ENCODE measurements at places on chromosomes 16 and 17.

GRCh38 chr16:90046122-90046970 is 27.1 kb upstream of the DBNDD1 start:
- H3K4me3 ChIP-seq: no peak overlapping the region
- DNase-seq: no peak
- H3K27me3 ChIP-seq: peaks cover 14% of the 10 kb centered on the region
- no peaks in the 10 kb centered on the region for H3K36me3 ChIP-seq

DNA sequence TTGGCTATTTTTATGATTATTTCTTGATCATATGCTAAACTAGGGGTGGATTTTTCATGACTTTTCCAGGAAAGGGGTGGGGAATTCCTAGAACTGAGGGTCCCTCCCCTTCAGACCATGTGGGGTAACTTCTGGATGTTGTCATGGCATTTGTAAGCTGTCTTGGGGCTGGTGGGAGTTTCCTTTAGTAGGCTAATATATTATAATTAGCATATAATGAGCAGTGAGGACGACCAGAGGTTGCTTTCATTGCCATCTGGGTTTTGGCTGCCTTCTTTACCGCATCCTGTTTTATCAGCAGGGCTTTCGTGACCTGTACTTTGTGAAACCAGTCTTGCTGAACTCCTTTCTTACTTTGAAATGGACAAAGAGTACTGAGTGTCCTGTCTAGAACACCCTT is 40.4 kb upstream of the ABCA5 start:
- no peak overlapping the region for H3K27ac ChIP-seq
- H3K4me3 ChIP-seq: no peak overlapping the region
- no peaks in the 10 kb centered on the region for H3K36me3 ChIP-seq
- peaks cover 5% of the 10 kb centered on the region for H3K4me1 ChIP-seq

GRCh38 chr17:8133399-8133798 is 9.5 kb upstream of the HES7 start:
- peaks cover 3% of the 10 kb centered on the region for H3K4me1 ChIP-seq
- H3K4me3 ChIP-seq: no peak overlapping the region
- H3K36me3 ChIP-seq: no peaks in the 10 kb centered on the region
- peaks cover 3% of the 10 kb centered on the region for H3K27me3 ChIP-seq

- peaks cover 36% of the 10 kb centered on the region for H3K4me1 ChIP-seq
- no peaks in the 10 kb centered on the region for H3K27me3 ChIP-seq
- H3K4me3 ChIP-seq: no peak overlapping the region
Measured at GRCh38 chr16:49459953-49460735, 86.5 kb downstream of the C16orf78 start.

DNA sequence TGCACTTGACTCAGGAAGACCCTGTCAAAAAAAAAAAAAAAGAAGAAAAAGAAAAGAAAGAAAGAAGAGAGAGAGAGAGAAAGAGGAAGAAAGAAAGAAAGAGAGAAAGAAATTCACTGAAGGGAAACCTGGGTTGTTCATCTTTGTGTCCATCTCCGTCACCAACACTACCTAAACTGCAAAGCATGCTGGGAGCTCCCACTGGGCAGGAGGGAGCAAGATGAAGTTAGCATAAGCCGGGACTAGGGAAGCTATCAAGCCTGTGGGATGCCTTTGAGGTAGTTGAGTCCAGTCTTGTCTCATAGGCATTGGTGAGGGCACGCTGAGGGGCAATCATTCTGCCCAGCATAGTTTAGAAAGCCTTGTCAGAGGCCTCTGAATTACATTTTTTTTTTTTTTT is 7.6 kb upstream of the CBFB start:
- no peak overlapping the region for H3K4me3 ChIP-seq
- no peaks in the 10 kb centered on the region for H3K36me3 ChIP-seq
- no peak overlapping the region for H3K27ac ChIP-seq
- peaks cover 15% of the 10 kb centered on the region for H3K4me1 ChIP-seq

- H3K4me1 ChIP-seq: no peaks in the 10 kb centered on the region
- H3K4me3 ChIP-seq: no peak overlapping the region
- H3K27ac ChIP-seq: no peak overlapping the region
- H3K27me3 ChIP-seq: no peaks in the 10 kb centered on the region
- no peaks in the 10 kb centered on the region for H3K36me3 ChIP-seq
Measured at GRCh38 chr16:73396556-73396955, 348.6 kb upstream of the ZFHX3 start.

GRCh38 chr16:88019821-88020515 is 68.7 kb downstream of the BANP start:
- H3K4me1 ChIP-seq: peaks cover 4% of the 10 kb centered on the region
- peaks cover 4% of the 10 kb centered on the region for H3K36me3 ChIP-seq
- peak overlapping the region; percentile 38 for H3K27ac ChIP-seq

DNA sequence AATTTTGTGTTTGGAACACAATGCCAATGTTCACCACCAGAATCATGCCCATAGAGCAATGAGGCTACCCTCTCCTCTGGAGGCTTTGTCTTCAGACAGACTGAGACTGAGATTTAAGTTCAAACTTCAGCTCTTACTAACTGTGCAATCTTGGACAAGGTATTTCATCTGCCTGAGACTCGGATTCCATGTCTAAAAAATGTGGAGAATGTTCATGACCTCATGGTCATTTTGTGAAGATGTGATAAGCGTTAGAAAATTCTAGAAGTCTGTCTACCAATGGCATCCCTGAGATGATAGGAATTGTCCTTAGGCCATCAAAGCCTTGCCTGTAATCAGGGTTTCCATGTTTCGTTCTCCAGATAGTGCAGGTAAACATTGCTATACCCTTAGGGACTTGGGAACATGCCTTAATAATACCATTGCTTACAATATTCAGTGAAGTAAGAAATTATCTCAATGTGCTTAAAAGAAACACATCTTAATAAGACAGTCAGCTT is 388.2 kb upstream of the MAF start:
- H3K36me3 ChIP-seq: no peaks in the 10 kb centered on the region
- H3K4me1 ChIP-seq: no peaks in the 10 kb centered on the region
- H3K27me3 ChIP-seq: peaks cover 2% of the 10 kb centered on the region
- no peak overlapping the region for H3K27ac ChIP-seq
- no peak for DNase-seq

GRCh38 chr16:55248494-55248893 is 75.5 kb upstream of the IRX6 start:
- H3K4me1 ChIP-seq: no peaks in the 10 kb centered on the region
- DNase-seq: peak; percentile 12
- peaks cover 2% of the 10 kb centered on the region for H3K27me3 ChIP-seq
- H3K27ac ChIP-seq: no peak overlapping the region
- H3K4me3 ChIP-seq: no peak overlapping the region
- no peaks in the 10 kb centered on the region for H3K36me3 ChIP-seq

- peaks cover 56% of the 10 kb centered on the region for H3K4me1 ChIP-seq
- peak overlapping the region; percentile 98 for H3K27ac ChIP-seq
- H3K4me3 ChIP-seq: peak overlapping the region; percentile 83
- H3K27me3 ChIP-seq: no peaks in the 10 kb centered on the region
Measured at GRCh38 chr17:7841396-7841914, 7.4 kb downstream of the KDM6B start.

GRCh38 chr16:59840169-59840568 is 1106.1 kb upstream of the GOT2 start:
- H3K36me3 ChIP-seq: no peaks in the 10 kb centered on the region
- no peak overlapping the region for H3K4me3 ChIP-seq
- no peaks in the 10 kb centered on the region for H3K27me3 ChIP-seq
- no peaks in the 10 kb centered on the region for H3K4me1 ChIP-seq

- peaks cover 23% of the 10 kb centered on the region for H3K36me3 ChIP-seq
- no peak for DNase-seq
- H3K4me1 ChIP-seq: peaks cover 27% of the 10 kb centered on the region
Measured at GRCh38 chr16:27224271-27224737, 21.0 kb downstream of the KDM8 start.

DNA sequence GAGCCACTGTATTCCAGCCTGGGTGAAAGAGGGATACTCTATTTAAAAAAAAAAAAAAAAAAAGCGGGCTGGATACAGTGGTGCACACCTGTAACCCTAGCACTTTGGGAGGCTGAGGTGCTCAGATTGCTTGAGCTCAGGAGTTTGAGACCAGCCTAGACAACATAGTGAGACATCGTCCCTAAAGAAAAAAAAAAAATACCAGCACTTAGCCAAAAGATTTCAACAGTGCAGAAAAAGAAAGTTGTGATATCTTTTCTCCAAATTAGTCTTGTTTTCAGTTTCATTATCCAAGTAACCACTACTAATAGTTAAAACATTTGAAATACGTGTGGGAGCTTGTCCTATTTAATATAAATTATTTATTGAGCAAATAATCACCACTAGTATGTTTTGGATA is 48.7 kb downstream of the TENT4B start:
- no peak overlapping the region for H3K27ac ChIP-seq
- no peak overlapping the region for H3K4me3 ChIP-seq
- no peaks in the 10 kb centered on the region for H3K27me3 ChIP-seq

DNA sequence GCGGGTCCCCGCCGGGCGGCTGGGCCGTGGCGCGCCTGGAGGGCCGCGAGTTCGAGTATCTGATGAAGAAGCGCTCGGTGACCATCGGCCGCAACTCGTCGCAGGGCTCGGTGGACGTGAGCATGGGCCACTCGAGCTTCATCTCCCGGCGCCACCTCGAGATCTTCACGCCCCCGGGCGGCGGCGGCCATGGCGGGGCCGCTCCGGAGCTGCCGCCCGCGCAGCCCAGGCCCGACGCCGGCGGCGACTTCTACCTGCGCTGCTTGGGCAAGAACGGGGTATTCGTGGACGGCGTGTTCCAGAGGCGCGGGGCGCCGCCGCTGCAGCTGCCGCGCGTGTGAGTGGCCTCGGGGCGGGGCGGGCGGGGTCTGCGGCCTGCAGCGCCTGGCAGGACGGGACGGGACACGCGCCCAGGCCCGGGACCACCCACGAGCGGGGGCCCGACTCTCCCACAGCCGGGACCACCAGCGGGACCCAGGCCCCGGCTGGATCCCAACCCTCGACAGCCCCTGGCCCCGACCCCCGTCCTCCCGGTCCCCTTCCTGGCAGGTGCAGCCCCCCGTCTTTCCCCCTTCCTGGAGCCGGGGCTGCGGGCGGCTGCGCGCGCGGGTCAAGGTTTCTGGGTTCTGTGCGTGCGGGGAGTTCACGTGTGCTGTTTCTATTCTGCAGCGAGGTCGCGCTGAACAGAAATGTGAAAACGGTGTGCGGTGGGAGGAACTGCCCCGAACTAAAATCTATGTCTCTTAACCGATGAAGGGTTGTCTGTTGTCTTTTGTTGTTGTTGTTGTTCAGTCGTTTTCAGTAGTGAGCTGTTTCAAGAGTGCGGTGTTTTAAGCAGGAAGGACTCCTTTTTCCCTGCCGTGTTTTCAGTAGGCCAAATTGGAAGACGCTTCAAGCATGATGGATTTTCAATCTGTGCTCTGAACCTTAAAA is 705 bp downstream of the FOXK2 start:
- H3K36me3 ChIP-seq: peaks cover 18% of the 10 kb centered on the region
- H3K4me1 ChIP-seq: peaks cover 30% of the 10 kb centered on the region
- peak; percentile 51 for DNase-seq
- no peaks in the 10 kb centered on the region for H3K27me3 ChIP-seq
- peak overlapping the region; percentile 89 for H3K4me3 ChIP-seq

- DNase-seq: no peak
- H3K27me3 ChIP-seq: no peaks in the 10 kb centered on the region
- no peak overlapping the region for H3K27ac ChIP-seq
- no peaks in the 10 kb centered on the region for H3K4me1 ChIP-seq
Measured at GRCh38 chr17:6940186-6940649, 55.6 kb upstream of the ALOX12 start.

GRCh38 chr17:58278661-58279015 is 2.1 kb downstream of the MPO start:
- no peak for DNase-seq
- peaks cover 14% of the 10 kb centered on the region for H3K27me3 ChIP-seq
- H3K4me1 ChIP-seq: peaks cover 4% of the 10 kb centered on the region
- no peak overlapping the region for H3K27ac ChIP-seq
- H3K4me3 ChIP-seq: no peak overlapping the region

GRCh38 chr17:43755389-43755875 is 3.2 kb downstream of the SOST start:
- no peaks in the 10 kb centered on the region for H3K36me3 ChIP-seq
- H3K4me3 ChIP-seq: no peak overlapping the region
- no peaks in the 10 kb centered on the region for H3K4me1 ChIP-seq
- DNase-seq: peak; percentile 36
- peaks cover 29% of the 10 kb centered on the region for H3K27me3 ChIP-seq

- H3K4me1 ChIP-seq: peaks cover 23% of the 10 kb centered on the region
- H3K27ac ChIP-seq: no peak overlapping the region
- H3K27me3 ChIP-seq: no peaks in the 10 kb centered on the region
Measured at GRCh38 chr17:42485680-42486079, 27.0 kb downstream of the ATP6V0A1 start.

- peaks cover 28% of the 10 kb centered on the region for H3K27me3 ChIP-seq
- H3K36me3 ChIP-seq: no peaks in the 10 kb centered on the region
- no peak overlapping the region for H3K4me3 ChIP-seq
- DNase-seq: no peak
- H3K27ac ChIP-seq: no peak overlapping the region
Measured at GRCh38 chr16:79573884-79574283, 26.7 kb downstream of the MAF start.

GRCh38 chr17:62791235-62791734 is 16.8 kb downstream of the MARCHF10 start:
- H3K36me3 ChIP-seq: peaks cover 3% of the 10 kb centered on the region
- no peak overlapping the region for H3K4me3 ChIP-seq

GRCh38 chr16:82753821-82754220 is 127.1 kb downstream of the CDH13 start:
- DNase-seq: no peak
- peaks cover 10% of the 10 kb centered on the region for H3K27me3 ChIP-seq
- no peak overlapping the region for H3K27ac ChIP-seq
- no peaks in the 10 kb centered on the region for H3K36me3 ChIP-seq
- no peak overlapping the region for H3K4me3 ChIP-seq

DNA sequence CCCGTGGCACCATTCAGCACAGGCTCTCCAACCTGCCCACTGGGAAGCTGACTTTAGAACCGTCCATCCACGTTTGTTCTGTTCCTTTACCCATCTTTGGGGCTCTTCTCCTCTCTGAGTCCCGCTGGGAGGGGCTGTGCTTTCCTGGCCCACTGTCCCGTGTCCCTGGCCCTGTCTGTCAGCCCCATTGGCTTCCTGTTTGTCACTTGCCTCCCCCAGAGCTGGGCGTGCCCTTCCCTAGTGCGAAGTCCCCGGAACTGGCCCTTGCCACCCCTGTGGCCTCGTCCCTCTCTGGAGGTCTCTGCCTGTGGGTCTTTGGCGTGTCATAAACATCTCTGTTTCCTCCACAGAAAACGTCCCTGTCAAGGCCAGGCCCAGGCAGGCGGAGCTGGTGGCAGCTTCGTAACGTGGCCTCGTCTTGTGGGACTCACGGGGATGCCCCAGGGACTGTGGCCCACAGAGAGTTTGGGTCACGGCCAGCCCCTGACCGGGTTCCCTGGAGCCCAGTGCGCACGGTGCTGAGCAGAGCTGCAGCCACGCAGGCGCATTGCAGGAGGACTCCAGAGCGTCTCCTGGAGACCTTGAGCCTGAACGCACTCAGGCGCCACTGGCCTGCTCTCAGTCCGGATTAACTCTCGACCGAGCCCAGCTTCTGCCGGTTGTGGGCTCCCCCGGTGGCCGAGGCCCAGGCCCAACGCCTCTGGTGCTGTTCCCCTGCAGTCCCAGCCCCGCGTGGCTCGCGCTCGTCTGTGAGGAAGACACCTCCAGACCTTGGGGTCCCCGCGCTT is 7.3 kb downstream of the CHMP6 start:
- DNase-seq: no peak
- H3K27ac ChIP-seq: no peak overlapping the region
- H3K4me3 ChIP-seq: no peak overlapping the region
- peaks cover 13% of the 10 kb centered on the region for H3K27me3 ChIP-seq
- peaks cover 10% of the 10 kb centered on the region for H3K36me3 ChIP-seq
